Fibroblast of skin of right biceps (primary cell): ENCODE measurements at places on chromosomes 4 and X.
A peak's percentile ranks its signal among the peaks of the same experiment; 100 is the strongest.

DNA sequence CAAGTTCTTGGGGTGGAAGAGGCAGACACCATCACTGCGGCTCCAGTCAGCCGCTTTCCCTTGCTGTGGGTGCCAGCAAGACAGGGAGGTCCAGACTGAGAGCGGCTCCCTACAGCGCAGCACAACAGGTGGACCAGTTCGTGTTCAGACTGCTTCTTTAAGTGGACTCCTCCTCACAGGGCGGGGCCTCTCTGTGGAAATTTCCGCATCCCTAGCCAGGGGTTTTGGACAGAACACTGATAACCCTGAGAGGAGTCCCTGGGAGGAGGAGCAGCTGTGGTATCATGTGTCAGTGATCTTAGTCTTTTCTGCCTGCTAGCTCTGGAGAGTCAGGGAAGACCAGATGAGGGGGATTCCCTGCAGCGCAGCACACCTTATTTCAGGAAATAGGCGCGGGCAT is 48.5 kb downstream of the MAGEC2 start:
- DNase-seq, result no peak

DNA sequence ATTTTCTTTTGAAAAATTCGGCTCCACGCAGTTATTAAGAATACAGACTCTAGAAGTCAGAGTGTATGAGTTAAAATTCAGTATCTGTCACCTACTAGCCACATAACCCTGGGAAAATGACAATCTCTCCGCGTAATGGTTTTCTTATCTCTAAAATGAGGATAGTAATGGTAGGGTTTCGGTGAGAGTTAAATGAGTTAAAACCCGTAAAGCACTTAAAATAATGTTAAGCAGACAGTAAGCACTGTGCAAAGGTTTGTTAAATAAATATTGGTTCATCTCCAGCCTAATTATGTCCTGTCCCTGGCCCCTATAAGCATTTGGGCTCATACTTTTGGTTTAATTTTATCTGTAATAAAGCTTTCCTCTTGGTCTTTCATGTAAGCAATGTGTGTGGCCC is 350.8 kb upstream of the GRIA3 start:
- DNase-seq, result no peak

DNA sequence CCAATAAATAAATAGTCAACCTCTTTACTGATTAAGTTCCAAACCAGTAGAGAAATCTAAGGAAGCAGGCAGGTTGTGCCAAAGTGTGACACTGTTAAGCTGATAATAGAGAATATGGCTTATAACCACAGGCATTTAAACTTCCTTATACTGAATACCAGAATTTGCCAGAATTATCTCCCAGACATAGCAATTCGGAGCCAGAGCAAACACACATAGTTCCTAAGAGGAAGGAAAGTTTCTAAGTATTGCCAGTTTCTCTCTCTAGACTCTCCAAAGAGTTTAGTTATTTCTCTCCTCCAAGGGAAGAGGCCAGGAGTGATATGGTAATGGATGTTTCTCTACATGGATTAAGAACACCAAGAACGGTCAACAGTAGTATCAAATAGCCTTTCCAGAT is 191.7 kb upstream of the CPEB2 start:
- no peak for DNase-seq

DNA sequence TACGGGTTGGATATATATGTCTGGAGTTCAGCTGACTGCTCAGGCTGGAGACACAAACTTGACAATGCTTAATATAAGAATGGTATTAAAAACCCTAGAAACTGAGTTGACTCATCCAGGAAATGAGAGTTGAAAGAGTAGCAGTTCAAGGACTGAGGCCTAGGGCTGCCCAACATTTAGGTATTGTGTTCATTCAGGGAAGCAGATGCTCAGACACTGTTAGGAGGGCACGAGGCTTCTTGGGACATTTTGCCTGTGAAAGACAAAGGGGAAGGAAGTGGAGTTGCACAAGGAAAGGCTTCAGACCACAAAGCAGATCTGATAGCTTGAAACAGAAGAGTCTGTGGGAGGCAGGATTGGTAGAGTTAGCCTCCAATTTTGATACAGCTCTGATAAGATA is 52.0 kb upstream of the HS3ST1 start:
- DNase-seq, result no peak

DNA sequence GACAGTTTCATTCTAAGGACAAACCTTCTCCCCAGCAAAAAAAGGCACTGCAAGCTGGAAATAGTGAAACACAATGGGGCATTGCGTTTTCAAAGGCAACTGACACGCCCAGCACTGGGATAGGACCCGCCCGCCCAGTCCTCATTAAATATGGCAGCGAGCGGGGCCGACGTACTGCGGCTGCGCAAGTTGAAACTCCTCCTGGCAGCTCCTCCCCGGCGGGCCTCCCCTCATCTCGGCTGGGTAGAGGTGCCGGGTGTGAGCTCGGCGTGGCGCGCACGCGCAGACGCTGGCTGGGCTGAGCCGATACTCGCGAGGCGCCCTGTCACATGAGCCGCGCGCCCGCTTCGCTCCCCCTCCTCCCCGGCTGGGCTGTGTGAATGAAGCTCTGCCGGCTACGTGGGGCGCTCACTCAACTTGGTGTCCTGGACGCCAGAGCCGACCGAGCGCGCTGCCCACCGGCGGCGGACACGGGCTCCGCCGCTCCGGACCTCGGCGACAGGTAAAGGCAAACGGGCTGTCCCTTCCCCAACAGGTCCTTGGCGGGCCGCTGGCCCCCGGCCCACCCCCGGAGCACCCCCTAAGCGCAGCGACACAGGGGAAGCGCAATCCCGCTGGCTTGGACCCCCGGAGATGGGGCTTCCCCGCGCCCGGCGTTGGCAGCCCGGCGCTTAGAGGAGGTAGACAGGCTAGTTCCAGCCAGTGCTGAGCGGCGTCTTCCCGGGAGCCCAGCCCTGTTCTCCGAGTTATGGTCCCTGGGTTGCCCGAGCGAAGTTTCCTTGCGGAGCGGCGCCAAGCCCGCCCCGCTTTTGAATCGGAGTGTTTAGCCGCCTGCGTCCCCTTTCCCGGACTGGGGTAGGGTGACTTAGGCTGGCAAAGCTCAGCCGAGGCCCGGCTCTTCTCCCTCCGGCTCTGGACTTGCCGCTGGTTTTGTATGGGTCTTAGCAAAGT is at the start of gene CLCN5:
TSS of gene CLCN5 (plus strand) at position 306 of the 951 bp plus-strand sequence. CDS start 2,703 bp downstream, outside the sequence.
- peak; percentile 94 for DNase-seq

DNA sequence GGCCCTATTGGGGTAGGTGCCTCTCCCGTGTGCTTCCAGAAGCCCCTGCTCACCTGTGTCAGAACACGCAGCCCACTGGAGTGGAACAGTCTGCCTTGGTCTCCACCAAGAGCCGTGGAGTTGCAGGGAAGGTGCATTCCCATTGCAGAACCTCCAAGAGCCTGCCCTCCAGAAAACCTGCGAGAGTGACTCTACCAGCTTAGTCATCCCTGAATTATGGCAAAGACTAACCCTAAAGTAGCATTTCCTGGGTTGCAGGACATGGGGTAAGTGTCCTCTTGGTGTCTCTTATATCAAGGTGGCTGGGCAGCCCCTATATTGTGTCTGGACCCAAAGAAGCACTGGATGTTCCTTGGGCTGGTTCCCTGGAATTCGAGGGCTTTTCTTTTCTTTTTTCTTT is 224.6 kb downstream of the BCOR start:
- no peak for DNase-seq

DNA sequence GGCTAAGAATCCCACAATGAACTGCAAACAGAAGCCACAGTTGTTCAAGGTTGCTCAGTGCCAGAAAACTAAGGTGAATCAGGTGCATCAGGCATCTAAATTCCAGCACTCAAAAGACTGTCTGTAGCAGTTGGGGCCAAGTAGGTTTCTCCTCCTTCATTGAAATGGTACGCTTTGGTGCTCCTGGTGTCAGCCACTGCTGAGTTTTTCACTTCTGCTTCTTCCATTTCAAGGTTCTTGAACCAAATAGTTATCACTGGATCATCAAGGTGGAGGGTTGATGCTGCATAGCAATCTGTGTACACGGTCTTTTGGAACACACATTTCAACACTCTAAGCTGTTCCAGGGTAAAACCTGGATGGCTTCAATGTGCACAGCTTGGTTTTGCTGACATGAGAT is 74.4 kb downstream of the TMA16 start:
- DNase-seq, result no peak

GRCh38 chr4:92231511-92231910 is 72.3 kb upstream of the GRID2 start:
- peak; percentile 35 for DNase-seq

- DNase-seq, result no peak
Measured at GRCh38 chr4:100311181-100311580, 120.9 kb upstream of the DDIT4L start.

- DNase-seq, result no peak
Measured at GRCh38 chr4:81963763-81964020, 410.1 kb downstream of the HNRNPD start.

DNA sequence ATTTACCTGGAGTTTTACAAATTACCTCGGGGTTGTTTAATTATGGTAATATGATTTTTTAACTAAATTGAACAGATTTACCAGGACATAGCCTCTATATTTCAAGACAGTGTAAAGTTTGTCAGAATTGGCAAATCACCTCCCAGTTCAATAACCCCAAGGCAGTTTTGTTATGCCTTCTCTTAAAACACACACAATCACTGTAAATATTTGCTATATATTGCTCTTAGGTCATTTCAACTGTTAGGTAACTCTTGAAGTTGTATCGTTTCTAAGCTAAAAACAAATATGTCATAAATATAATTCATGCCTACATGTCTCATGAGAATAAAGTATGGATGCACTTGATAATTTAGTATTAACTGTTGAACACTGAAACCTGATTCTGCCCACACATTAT is 24.1 kb downstream of the PDLIM5 start:
- no peak for DNase-seq

DNA sequence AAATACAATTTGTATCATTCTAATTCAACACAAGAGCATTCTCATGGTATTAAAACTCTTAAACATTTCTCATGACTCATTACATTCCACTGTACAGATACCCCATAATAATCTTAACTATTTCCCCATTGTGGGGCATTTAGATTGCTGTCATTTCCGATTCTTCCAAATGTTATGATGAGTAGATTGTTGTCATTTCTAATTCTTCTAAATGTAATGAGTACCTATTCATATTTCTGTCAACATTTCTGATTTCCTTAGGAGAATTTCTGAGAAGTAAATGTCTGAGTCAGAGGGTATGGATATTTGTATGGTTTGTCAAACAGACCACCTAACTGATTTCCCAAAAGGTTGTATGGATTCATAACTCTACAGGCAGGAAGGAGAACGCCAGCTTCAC is 8.3 kb downstream of the S100G start:
- peak; percentile 93 for DNase-seq

- peak; percentile 41 for DNase-seq
Measured at GRCh38 chr4:128061566-128062536, 739 bp downstream of the LARP1B start.

GRCh38 chr4:18041114-18041513 is 19.6 kb upstream of the LCORL start:
- DNase-seq, result no peak
